ENCODE measurements at places on chromosomes 2 and 18.

- no peak for DNase-seq
These were observed 31.1 kb upstream of the TRAPPC8 start for GRCh38 chr18:31973929-31974546.

DNA sequence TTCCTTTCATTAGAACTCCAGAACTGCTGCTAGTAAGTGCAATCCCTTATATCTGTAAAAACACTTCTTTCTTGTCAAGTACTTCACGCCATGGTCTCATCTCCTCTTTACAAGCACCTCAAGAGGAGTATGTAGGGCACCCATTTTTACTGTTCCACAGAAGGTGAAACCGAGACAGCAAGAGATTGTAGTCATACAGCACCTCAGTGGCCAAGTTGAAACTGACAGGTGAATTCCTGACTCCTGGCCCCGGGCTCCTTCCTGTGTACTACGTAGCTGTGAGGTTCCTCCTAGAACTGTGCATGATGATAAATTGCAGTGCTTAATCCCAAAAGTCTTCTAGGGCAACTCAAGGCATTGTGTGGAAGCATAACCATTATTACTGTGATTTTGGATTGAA lies 131.5 kb upstream of the MEIS1 start:
- no peak for DNase-seq

GRCh38 chr2:72008608-72009007 lies 139.1 kb downstream of the CYP26B1 start:
- DNase-seq, result no peak

DNA sequence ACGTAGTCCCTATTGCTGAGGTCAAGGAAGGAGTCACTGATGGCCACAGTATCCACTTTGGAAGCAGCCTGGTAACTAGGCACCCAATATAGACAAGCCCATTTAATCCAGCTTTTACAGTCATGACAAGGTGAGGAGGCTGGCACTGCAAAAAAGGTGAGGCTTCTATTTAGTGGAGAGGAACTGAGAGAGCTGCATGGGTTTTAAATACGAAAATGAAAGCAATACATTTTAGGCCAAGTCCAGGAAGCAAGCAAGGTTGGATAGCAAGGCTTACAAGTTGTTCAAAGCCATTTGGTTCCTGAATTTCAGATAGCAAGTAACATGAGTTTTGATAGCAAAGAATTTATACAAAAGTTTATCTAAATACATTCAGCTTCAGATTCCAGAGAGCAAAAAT lies 80.4 kb downstream of the SGPP2 start:
- DNase-seq, result no peak

DNA sequence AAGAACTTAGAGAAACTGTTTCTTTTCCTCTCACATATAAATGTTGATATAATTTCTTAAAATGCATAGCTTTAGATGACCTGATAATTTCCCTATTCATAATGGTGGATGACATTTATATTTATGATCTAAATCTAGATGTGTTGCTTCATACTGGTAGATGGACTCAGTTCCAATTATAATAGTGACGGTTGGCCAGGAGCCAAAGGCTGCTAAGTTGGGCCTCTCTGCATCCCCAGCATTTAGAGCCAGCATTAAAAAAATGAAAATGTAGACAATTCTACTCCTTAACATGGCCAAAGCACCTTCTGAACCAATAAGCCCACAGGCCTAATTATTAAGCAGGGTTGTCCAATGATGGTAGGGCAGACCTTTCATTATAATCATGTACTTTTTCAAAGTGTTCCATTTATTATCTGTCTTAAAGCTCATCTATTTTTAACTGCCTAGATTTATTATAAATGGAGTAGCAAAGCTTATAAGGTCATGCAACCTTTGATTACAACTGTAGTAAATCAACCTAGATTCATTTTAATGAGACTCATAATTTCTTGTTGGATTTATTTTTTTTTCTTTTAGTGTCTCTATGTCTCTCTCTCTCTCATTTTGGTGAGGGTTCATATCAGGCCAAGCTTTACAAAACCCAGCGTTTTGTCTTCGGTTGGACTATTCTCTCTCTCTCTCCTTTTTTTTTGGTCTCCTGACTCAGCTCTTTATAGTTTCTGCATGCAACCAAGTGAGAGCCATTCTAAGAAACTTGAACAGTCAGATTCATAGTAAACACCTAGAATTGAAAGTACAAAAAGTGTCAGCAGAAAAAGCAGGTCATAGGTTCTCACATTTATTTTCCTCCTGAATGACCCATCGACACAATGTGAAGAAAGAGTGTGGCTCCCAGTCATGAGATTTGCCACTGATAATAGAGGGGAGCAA lies 2016.1 kb upstream of the PIK3C3 start:
- DNase-seq, result no peak

DNA sequence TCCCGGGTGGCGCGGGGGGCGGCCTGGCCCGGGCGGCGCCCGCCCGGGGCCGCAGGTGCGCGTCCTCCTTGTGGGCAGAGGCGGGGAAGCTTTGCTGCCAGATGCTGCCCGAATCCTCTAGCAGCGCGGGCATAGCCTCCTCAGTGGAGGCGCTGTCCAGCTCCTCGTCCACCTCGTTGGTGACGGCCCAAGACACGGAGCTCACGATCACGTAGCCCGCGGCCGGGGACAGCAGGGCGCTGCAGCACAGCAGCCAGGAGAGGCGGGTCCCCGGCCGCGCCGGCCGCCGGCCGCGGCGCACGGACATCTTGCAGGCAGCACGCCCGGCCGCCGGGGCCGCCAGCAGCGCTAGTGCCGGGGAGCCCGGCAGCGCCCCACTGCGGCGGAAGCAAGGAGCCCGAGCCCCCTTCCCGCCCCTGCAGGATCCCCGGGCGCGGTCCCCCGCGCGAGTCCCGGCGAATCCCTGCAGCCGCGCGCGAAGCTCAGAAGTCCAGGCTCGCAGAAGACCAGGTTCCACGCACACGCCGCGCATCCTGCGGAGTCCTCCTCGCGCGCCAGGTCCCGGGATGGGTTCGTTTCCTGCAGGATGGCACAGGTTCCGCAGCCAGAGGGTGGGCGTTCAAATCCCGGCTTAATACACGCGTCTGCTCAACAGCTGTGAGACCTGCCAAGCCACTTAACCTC lies at the start of gene CREG2:
CREG2 (minus strand) TSS at position 353 of the 684 bp plus-strand sequence; CDS start at position 307, 46 bp downstream.
- peak; percentile 26 for DNase-seq

DNA sequence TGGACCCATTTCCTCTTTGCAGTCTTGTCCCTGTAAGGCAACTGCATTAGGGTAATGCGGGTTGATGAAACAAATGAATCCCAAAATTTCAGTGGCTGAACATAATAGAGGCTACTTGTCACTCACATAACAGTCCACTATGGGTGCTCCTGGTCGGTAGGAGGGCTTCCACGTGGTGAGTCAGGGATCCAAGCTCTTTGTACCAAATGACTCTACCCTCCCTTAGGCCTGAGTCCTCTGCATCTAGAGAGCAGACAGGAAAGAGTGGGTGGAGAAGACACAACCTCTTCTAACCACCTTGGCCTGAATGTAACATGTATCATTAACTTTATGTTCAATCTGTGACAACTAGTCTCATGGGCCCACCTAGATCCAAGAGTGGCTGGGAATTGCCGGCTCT lies 86.2 kb upstream of the HAAO start:
- no peak for DNase-seq

GRCh38 chr2:101833890-101834523 lies 136.5 kb downstream of the MAP4K4 start:
- DNase-seq, result no peak

- no peak for DNase-seq
These were observed 248.5 kb downstream of the PRKCE start for GRCh38 chr2:45899926-45900325.

DNA sequence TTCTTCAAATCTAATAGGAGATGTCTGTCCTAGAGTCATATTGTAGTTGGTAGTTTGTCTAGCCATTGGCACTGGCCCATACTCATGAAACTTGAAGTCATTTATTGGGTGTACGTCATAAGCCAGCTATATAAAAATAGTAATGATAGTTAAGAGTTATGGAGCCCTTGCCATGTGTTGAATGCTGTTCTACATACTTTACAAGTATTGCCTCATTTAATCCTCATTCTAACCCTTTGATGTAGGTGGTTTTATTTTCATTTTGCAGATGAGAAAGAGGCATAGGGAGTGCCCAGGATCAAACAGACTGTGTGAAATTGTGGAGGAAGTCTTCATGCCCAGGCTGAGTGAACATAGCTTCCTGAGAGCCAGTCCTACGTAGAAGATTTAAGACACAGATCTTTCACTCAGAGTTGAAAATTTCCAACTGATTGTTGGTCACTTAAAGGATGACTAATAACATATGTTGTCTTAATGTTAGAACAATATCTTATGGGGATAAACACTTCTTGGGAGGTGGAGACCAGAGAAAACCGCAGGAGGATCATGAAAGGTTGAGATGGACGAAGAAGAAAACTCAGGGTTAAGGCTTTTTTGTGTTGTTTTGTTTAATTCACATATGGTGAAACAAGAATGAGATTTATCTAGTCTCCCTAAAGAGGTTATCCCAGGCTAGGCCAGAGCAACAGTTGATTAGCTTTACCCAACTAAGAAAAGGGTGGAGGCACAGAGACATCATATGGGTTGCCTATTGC lies 156.0 kb downstream of the CERS6 start:
- DNase-seq, result no peak

DNA sequence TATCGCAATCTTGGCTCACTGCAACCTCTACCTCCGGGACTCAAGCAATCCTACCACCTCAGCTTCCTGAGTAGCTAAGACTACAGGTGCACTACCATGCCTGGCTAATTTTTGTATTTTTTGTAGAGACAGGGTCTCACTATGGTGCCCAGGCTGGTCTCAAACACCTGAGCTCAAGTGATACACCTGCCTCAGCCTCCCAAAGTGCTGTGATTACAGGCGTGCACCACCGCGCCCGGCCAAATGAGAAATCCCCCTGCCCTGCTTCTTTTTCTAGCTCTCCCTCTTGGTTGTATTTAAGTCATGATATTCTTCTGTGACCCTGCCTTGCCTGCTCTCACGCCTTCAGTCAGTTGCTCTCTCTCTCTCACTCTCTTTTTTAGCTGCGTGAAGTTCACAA lies 157.0 kb upstream of the SH3BP4 start:
- no peak for DNase-seq

DNA sequence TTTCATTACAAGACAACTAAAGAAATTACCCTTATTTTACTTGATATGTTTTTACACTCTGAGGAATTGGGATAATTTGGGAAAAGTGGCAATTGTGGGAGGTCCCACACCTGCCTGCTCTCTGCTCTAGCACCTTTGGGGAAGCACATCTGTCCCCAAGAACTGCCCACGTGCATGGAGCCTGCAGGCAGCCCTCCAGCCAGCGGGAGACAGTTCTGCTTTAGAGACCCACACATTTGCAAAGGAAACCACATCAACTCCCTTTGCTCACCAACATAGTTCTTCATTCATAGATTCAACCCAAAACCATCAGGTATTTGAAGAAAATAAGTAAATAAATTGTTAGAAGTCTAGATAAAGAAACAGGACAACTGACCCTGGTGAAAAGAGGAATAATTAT lies 239.9 kb upstream of the ID2 start:
- no peak for DNase-seq

- DNase-seq, result no peak
These were observed 130.6 kb downstream of the ZEB2 start for GRCh38 chr2:144389151-144389929.

- no peak for DNase-seq
These were observed 205.1 kb downstream of the TNS1 start for GRCh38 chr2:217797661-217798069.

- DNase-seq, result no peak
These were observed 50.4 kb upstream of the CTIF start for GRCh38 chr18:48488388-48488850.

- no peak for DNase-seq
These were observed 16.9 kb downstream of the MYO7B start for GRCh38 chr2:127552336-127552735.

DNA sequence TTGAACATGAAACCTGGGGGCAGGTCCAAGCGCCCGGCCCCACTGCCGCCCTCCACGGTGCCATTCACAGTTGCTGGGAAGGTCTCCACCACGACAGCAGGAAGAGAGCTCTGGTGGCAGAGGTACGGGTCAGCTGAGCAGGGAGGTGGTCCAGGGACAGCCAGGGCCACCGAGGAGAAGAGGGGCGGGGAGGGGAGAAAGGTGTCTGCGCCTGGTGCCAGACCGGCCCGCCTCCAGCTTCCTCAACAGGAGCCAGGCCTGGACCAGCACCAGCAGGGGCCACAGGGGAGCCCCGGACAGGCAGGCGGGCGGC lies 56.2 kb downstream of the BIN1 start:
- DNase-seq, result no peak

DNA sequence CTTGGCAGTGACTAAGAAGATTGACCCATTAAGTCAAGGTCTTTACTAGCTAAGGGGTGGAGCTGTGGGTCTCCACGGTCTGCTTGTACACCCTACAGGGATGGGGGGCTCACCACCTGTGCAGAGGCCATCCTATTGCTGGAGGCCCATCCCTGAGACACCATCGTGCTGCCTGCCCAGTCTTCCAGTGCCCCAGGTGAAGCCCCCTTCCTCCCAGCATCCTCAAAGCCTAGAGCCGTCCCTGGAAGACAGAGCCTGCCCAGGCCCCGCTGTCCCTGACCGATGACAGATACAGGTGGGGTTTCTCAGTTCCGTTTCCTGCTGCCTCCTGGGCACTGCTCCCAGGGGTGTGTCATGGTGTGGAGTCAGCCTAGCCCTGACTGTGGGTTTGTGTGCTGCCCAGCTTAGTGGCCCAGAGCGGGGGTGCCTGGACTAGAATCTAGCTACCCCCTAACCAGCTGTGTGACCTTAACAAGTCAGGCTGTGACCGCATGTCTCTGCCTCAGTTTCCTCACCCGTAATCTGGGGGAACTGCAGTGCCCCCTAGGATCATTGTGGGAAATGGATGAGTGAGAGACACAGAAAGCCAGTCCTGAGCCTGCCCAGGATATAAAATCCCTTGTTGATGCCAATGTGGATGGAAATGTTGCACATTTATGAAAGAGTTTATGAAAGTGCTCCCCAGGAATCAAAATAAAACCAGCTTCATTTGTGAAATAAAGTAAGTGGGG lies 2.0 kb downstream of the OTOS start:
- DNase-seq, result no peak

- DNase-seq, result no peak
These were observed 47.9 kb downstream of the TRPM8 start for GRCh38 chr2:233965032-233965603.

GRCh38 chr2:44822174-44822573 lies 119.3 kb upstream of the SIX3 start:
- DNase-seq, result no peak

DNA sequence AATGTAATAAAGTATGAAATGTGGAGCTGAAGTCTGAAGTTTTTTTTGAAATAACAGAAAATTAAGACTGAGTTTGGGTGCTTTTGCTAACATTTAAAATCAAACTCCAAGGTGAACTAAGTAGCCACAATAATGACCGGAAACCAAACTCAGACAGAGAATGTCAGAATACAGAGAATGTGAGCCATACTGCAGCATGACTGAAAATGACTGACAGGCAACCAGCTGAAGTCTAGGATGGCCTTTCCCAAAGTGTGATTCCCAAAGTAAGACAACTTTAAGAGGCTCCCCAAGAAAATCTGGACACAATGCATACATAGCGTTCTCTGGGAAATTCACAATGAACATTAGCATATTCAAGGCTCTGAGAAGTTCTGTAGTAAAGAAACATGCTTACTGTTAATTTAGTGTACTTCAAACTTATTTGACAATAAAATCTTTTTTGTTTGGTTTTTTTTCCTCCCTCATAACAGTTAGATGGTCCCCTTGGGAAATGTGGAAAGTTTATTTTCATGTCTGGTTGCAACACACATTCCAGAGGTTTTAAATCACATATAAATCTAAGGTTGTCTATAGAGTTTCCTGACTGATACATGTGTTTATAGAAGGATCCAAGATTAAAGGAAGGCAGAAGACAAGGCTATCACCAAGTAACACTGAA lies 28.6 kb downstream of the PLA2R1 start:
- no peak for DNase-seq
